Endothelial cell of umbilical vein (primary cell): ENCODE measurements at places on chromosomes 11 and 22. TPM values are rescaled to one million over a fixed set of nuclear protein-coding genes. Genes with fewer than 3 reads are reported as not detected.

Gene POTEH
- total RNA-seq: not detected in 2 replicates

Gene MIOX
- not detected in 2 replicates for total RNA-seq

Gene CNTF
- total RNA-seq: 2.9 and 3.3 TPM in 2 replicates

Gene GALR3
- not detected in 2 replicates for total RNA-seq

Gene CCDC116
- 0.33 and 0.53 TPM in 2 replicates for total RNA-seq

Gene CCDC73
- not detected in 2 replicates for total RNA-seq
